ENCODE measurements at places on chromosomes 11 and 22. TPM values are rescaled to one million over a fixed set of nuclear protein-coding genes. Genes with fewer than 3 reads are reported as not detected.

GRCh38 chr11:34223021-34223813 lies 117.8 kb downstream of the NAT10 start:
- DNase-seq: no peak

GRCh38 chr22:22706253-22706915 lies 62.0 kb downstream of the GGTLC2 start:
- no peak for DNase-seq

Gene NLRP14
- 6.4 TPM for total RNA-seq

DNA sequence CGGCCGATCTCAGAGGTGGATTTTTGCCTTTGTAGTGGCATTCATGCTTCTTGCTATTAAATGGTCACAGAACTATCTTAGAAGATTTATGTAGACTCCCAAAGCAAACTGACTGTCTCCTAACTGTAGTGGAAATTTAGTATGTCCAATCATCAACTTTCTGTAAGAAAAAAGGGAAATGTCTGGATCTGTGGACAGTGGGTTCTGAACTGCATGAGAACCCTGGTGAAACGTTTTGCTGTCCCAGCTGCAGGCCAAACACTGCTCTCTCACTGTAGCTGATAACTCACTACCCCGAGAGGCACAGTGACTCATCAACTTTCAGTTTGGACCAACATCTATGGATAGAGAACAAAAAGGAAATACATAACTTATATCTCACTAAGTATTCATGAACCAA lies 387.1 kb downstream of the SOX6 start:
- DNase-seq: no peak

GRCh38 chr11:118645066-118645715 lies 34.3 kb downstream of the TREH start:
- no peak for DNase-seq

DNA sequence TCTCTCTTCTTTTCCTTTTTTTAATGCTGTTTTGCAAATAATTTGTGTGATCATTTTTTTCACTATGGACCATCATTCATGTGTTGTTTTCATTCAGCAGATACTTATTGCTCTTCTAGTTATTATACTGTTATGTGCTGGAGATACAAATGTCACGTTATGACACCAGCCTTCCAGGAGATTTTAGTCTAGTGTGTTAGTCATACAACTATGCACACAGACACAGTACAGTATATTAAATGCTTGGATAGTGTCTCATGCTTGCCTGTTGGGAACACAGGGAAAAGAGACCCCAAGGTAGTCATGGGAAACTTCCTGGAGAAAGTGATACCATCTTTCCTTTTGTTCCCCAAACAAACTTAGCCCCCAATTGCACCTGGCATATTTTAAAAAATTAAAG lies 116.1 kb downstream of the UVRAG start:
- DNase-seq: no peak

DNA sequence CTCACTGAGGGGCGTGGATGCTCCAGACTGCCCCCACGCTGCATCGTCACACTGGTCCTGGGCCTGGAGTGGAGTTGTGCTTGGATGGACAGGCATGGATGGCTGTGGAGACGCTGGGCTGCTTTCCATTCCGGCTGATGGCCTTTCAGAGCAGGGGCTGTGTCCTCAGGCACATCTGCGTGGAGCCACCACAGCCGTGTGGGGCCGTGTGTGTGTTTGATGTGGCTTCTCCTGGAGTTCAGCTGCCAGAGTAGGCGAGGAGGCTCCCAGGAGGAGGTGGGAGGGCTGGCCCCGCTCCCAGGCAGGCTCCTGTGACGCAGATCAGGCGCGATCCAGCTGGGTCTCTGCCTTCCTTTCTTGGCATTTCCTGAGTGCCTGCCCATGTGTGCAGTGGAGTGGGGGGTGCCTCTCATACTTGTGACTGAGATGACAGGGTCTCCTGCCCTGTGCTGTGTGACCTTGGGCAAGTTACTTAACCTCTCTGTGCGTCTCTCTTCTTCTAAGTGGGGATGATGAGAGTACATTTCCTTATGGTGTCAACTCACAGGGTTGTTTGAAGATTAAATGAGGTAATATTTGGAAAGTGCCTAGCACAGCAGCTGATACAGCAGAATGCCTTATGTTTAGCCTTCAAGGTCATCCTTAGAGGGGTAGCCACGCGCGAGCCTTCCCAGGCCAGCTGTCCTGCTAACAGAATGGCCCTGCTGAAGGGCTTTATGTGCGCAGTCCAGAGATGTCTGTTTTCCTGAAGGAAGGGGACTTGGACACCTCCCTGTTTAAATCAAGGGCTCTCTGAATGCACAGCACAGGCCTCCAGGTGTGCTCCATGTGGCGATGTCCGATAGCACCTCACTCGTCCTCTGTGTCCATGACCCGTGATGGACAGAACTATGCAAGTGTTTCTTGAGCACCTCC lies 33.5 kb downstream of the GLB1L2 start:
- DNase-seq: no peak

DNA sequence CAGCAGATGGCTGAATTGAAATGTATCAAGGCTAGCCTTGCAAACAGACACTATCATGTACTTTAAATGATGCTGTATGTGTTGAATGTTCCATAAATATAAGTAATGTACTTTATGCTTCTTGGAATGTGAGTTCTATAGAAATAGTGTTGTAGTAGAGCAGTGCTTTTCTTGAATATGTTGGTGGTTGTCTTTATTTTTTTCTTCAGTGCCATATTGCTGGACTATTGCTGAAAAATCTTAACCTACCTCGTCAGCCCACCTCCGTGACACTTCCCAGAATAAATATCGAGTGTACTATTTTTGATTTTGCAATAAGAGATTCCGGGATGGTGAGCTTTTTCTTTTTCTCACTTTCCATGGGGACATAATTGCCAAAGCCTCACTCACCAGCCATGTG lies 153.9 kb downstream of the NAV2 start:
- no peak for DNase-seq

Gene TMPRSS6
- total RNA-seq: not detected

Gene MUC6
- not detected for total RNA-seq
